Sciatic nerve (tissue), 2 donors: ENCODE measurements at places on chromosomes 13 and 19.

- DNase-seq = no peak
Measured at GRCh38 chr19:31261603-31262212, 87.5 kb downstream of the TSHZ3 start.

GRCh38 chr13:61029064-61029463 lies 386.6 kb downstream of the PCDH20 start:
- no peak for DNase-seq

GRCh38 chr19:18895824-18896341 lies at the start of gene CERS1:
TSS of gene CERS1 (minus strand) at chr19:18896158. CDS start at chr19:18896072, 86 bp downstream.
- DNase-seq = no peak

DNA sequence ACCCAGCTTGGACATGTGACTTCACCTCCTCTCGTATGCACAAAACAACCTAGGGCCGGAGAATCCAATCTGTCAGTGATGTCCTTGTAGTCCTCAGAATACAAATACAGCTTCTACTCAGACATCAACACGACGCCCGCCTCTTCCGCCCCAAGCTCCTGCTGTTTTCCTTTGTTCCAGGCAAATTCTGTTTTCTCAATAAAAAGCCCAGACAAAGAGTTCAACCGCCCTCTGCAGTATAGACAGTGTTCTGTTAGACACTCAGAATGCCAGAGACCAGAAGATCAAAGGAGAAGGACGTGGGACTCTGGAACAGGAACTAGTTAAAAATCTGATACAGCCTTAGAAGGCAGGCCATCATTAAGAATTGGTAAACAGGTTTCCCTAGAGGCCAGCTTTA lies 42.0 kb upstream of the GGACT start:
- DNase-seq = no peak

DNA sequence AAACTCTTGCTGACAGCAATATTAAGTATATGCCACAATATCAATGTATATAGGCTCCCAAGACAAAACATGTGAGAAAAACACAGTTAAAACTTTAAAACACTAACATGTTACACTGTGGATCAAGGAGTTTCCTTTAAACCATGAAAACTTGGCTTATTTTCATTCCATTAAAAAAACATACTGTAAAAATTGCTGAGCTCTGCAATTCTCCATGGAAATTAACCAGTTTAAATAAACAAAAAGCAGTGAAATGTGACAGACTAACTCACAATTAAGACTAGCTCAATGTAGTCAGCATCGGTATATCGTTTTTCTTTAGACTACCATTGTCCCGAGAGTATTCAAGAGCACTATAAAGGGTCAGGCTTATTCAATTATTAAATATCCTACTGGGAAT lies 930.5 kb upstream of the SLITRK1 start:
- DNase-seq = no peak

GRCh38 chr19:3160219-3160618 lies 18.4 kb upstream of the S1PR4 start:
- no peak for DNase-seq

DNA sequence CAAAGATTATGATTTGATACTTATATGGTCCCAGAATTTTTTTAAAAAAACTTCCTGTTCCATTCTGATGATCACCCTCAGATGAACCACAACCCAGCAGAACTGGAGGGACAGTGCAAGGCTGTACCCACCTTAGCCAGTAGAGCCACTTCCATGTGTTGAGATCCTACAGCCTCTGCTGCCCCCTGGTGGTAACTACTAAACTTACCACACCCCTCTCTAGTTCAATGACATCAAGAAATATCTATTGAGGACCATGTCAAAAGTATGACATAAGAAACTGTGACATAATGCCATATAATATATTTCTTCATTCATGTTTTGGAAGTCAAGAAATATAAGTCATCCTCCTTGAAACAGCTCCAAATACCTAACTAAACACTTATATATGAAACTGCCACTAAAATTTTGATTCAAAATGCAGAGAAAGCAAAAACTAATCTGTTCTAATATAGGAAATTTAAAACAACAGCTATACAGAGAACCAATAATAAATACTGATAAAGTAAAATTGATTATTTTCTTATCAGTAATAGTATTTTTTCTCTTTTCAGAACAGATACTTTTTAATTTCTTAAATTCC lies 412.6 kb downstream of the KCTD12 start:
- DNase-seq = peak; percentile 84

- no peak for DNase-seq
Measured at GRCh38 chr13:67292886-67293285, 62.8 kb upstream of the PCDH9 start.

DNA sequence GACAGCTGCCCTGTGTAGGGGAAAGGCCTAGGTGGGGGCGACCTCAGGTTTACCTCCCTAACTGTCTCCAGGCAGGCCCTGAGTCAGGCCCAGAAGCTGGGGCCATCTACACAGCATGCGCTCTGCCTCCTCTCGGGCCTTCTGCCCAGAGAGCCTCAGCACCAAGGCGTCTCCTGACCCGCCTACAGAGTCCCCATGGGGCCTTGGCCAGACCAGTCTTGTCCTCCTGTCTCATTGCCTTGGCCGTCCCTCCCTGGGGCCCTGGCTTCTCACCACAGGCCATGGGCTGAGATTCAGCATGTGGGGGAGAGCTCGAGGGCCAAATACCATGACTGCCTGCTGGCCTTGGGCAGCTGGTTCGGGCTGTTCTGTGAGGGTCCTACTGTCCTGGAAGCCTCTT lies 59.0 kb downstream of the SMARCA4 start:
- no peak for DNase-seq

GRCh38 chr19:8544168-8544567 lies 30.2 kb upstream of the ZNF414 start:
- DNase-seq = no peak

DNA sequence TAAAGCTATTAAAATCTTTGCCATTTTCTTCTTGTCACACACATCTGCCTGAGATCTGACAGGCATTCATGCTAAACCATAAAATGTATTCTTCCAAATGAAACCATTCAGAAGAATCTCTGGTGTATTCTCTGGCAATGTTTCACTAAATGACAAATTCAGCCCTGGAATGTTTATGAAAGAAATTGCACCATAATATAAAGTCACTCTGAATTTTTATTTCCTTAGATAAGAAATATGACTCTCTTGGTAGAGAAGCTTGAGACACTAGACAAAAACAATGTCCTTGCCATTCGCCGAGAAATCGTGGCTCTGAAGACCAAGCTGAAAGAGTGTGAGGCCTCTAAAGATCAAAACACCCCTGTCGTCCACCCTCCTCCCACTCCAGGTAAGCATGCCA lies 14.3 kb downstream of the OLFM4 start:
- no peak for DNase-seq

DNA sequence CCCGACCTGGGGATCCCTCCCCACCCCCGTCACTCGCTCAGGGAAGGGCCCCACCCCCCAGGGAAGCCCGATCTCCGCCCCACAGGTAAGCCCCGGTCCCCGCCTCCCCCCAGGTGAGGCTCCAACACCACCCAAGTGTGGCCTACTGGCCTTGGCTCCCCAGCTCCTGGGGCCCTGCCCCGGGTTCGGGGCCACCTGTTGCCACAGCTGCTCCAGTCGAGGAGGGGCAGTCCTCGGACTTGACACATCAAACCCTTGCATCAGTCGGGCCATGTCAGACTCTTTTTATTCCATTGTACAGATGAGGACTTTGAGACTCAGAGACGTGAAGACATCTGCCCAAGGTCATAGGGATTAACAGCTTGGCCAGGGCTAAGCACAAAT lies 512 bp downstream of the CC2D1A start:
- DNase-seq = no peak

DNA sequence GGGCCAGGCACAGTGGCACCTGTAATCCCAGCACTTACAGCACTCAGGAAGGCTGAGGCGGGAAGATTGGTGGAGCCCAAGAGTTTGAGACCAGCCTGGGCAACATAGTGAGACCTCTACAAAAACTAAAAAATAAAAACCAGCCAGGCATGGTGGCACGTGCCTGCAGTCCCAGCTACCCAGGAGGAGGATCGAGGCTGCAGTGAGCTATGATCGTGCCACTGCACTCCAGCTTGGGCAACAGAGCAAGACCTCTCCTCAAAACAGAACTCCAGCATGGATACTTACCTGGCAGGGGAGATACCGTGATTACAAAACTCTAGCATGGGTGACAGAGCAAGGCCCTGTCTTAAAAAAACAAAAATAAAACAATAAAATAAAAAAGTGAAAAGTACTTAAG lies 95.3 kb downstream of the GJA3 start:
- no peak for DNase-seq

GRCh38 chr13:114230117-114230516 lies 4.6 kb upstream of the CDC16 start:
- DNase-seq = no peak

DNA sequence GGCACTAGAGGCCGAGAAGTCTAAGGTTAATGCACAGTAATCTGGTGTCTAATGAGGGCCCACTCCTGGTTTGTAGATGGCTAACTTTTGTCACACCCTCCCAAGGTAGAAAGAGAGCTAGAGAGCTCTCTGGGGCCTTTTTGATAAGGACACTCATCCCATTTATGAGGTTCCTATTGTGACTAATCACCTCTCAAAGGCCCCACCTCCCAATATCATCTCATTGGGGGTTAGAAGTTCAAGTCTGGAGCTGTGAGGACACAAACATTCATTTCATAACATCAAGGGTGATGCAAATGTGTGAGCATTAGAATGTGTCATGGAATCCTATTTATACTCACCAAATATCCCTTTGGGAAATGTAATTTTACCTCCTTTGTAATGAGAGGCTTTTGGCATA lies 79.2 kb upstream of the SLC10A2 start:
- DNase-seq = no peak
